ENCODE measurements at places on chromosomes 4 and X.

- no peak for DNase-seq
Measured at GRCh38 chr4:137630252-137630651, 98.0 kb upstream of the PCDH18 start.

DNA sequence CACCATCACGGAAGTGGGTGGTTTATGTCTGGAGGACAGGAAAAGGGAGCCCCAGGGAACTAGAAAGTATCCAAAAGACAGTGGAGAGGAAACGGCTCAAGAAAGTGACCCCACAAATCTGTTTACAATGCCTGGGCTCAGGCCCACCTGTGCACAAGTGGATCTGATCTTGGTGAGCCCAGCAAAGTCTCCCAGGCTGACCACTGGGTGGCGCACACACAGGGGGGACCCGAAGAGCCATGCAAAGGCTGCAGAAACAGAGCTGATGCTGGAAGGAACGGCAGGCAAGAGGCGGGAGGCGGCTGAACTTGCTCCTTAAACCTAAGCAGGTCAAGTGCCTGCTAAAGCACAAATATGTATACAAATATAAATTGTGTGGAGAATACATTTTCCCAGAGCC is 9.6 kb downstream of the HAUS7 start:
- DNase-seq: peak; percentile 26

- DNase-seq: no peak
Measured at GRCh38 chr4:41257906-41258305, 1.2 kb downstream of the UCHL1 start.

DNA sequence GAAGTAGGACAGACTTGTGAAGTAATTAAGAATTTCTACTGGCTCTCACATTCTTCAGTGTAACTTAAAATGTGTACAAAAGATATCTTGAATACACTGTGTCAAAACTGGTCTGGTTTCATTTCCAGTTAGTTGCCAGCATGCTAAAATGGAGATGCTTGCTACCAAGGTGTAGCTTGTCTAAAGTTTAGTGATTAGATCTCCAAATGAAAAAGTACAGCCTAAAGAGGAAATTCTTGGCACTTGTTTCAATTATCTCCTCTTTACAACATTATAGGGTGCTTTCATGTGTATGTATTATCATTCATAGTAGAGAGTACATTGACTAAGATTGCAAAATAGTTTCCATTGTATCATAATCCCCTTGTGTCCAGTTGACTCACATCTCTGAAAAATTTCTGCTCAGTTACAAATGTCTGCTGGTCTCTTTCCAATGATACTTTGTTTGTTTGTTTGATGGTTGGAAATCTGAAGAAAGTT is 97.3 kb upstream of the SPRY1 start:
- no peak for DNase-seq

DNA sequence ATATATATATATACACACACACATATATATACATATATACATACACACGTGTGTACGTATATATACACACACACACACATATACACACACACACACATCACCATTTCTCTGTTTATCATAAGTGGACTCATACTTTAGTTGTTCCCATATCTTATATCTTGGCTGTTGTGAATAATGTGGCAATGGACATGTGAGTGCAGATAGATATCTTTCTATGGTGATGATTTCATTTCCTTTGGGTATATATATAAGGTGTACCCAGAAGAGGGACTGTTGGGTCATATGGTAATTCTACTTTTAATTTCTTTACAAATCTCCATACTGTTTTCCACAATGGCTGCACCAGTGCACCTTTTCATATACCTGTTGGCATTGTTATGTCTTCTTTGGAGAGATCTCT is 105.9 kb downstream of the LARP1B start:
- DNase-seq: no peak

- DNase-seq: no peak
Measured at GRCh38 chr4:40255393-40256281, 58.8 kb downstream of the RHOH start.

GRCh38 chr4:168928346-168928745 is 81.7 kb downstream of the CBR4 start:
- no peak for DNase-seq

DNA sequence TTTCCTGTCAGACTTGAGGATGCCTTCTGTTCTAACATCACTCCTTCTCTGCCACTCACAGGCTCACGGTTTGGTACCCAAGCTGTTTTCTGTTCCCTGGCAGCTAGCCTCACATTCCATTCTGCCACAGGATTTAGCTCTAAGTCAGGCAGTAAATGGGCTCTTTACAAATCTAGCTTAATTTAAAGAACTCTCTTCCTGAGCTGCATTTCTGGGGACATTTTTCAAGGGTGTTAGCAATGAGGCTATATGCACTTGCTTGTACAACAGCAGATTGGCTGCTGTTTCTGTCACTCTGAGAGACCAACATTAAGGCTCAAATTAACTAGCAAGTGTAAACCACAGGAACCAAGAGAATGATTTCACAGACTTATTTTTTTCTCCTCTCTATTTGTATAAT is 337.8 kb upstream of the NOCT start:
- DNase-seq: no peak

- DNase-seq: no peak
Measured at GRCh38 chrX:110265661-110266060, 52.2 kb downstream of the AMMECR1 start.

DNA sequence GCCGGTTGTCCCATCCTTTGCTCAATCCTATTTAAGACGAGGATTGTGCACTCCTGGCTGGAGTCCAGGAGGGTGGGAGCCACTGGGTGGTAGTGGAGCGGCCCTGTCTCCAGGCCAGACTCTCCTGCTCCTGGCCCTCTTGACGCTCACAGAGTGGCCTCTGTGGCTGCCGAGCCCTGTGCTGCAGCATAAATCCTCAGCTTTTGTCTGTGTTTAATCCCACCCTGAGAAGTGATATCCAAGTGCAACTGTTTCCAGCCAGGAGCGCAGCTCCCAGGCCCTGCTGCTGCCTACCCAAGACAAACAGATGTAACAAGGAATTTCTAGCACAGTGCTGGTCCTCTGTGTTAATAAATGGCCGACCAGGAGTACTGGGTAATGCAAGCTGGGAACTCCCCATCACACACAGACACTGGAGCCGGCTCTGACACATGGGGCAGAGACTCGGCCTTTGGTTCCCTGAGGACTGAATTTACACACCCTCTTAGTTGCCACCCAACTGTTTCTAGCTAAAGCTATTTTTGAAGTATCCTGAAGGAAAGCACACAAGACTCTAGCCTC is 85.3 kb downstream of the GATB start:
- no peak for DNase-seq

DNA sequence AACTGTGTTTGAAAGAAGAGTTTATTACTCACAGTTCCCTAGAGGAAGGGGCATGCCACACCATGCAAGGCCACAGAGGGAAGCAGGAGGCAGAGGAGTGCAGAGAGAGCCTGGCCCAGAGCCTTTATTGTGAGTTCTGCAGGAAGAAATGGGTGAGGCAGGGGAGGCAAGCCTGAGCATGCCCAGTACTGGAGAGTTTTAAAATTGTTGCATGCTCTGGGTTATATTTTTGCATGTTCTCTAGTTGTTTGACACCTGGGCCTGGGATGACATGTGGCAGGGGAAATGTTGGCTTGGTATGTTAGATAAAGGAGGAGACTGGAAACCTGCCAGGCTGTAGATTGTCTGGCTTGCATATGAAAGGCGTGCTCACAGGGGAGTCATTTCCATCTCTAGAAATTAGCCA is 19.7 kb upstream of the CRMP1 start:
- DNase-seq: no peak

DNA sequence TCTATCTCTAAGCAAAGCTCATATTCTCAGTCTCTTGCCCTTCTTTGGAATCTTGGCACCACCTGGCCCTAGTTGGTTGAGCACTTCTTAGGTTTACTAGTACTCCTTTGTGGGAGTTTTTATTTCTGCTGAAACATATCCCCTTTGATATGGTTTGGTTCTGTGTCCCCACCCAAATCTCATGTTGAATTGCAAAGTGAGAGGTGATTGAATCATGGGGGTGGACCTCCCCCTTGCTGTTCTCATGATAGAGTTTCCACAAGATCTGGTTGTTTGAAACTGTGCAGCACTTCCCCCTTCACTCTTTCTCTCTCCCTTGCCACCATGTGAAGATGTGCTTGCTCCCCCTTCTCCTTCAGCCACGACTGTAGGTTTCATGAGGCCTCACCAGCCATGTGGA is 22.2 kb upstream of the SYNPO2 start:
- DNase-seq: no peak

DNA sequence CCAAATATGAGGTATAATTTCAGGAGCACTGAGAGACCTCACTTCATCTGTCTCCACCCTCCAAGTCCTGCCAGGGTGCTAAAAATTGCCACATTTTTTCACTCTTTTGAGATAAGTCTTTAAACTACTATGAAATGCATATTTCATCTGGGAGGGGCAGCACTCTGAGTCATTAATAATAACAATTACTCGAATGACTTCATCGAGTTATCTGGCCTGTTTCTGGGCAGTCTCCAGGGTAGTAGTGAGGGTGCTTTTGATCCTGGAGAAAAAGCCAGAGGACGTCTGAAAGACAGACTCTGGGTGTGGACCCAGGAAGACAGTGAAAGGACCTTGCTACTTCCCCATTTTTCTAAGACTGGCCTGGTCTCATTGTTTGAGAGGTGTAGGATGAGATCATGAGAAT is 42.3 kb upstream of the SRD5A3 start:
- DNase-seq: peak; percentile 73

DNA sequence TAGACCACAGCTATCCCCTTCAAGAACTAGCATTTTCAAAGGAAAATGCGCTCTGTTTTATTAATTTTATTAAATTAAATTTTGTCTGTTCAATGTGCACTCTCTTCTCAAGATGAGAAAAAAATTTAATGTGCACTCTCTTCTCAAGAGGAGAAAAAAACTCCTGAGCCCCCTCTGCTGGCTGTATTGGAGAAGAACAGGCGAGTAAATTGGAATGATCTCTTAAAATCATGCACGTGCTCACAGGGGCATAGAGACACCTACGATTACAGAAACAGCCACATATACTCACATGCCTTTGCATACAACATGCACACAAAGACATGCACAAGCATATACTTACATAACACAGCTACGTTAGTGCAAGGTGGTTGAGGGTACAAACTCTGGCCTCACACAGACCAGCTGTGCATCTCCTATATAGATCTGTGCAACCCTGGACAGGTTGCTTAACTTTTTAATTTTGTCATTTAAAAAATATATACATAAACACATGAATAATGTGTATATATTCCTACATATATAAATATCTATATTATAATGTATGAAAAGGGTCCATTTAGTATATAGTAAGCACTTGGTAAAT is 176.2 kb upstream of the CXorf66 start:
- peak; percentile 48 for DNase-seq

GRCh38 chr4:148064451-148064850 is 332.6 kb downstream of the ARHGAP10 start:
- DNase-seq: no peak

Data from Kasumi-1 (cell line).